ENCODE measurements at places on chromosomes 6 and 20. TPM values are rescaled to one million over a fixed set of nuclear protein-coding genes. Genes with fewer than 3 reads are reported as not detected.

GRCh38 chr6:104537872-104538271, 321.8 kb downstream of the HACE1 start:
- DNase-seq, result no peak

GRCh38 chr20:3651204-3651962, 11.8 kb downstream of the GFRA4 start:
- DNase-seq, result no peak

DNA sequence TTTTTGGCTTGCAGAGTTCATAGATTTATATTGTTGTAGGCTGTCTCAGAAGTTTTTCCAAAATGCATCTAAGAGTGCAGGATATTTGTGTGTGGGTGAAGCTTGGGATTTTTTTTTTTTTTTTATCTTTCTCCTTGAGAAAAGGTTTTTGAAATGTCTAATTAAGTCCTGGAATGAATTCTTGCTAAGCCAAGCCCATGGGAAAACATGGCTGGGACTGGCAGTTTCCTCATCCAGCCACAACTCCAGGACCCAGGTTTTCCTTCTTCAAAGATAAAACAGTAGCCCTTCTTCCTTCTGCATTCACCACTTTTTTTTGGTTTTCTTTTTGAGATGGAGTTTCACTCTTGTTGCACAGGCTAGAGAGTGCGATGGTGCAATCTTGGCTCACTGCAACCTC, 242.5 kb upstream of the JAG1 start:
- DNase-seq, result no peak

DNA sequence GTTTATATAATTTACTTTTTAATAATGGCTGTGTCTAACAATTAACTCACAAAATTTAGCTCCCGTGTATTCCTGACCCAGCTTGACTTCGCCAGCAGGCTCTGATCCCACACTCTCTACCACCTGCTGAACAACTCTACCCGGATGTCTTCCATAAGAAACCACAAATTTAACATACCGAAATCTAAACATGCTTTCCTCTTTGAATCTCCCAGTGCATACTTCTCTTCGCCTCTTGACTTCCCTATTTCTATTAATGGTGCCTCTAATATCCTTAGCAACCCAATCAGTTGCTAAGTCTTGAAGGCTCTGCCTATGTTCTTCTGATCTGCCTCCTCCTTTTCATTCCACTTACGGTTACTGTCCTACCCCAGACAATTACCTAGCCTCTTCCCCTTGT, 4.6 kb upstream of the MYB start:
- no peak for DNase-seq

GRCh38 chr20:53100476-53100911, 128.3 kb downstream of the TSHZ2 start:
- no peak for DNase-seq

- DNase-seq, result no peak
Measured at GRCh38 chr6:20724443-20725190, 190.4 kb downstream of the CDKAL1 start.

DNA sequence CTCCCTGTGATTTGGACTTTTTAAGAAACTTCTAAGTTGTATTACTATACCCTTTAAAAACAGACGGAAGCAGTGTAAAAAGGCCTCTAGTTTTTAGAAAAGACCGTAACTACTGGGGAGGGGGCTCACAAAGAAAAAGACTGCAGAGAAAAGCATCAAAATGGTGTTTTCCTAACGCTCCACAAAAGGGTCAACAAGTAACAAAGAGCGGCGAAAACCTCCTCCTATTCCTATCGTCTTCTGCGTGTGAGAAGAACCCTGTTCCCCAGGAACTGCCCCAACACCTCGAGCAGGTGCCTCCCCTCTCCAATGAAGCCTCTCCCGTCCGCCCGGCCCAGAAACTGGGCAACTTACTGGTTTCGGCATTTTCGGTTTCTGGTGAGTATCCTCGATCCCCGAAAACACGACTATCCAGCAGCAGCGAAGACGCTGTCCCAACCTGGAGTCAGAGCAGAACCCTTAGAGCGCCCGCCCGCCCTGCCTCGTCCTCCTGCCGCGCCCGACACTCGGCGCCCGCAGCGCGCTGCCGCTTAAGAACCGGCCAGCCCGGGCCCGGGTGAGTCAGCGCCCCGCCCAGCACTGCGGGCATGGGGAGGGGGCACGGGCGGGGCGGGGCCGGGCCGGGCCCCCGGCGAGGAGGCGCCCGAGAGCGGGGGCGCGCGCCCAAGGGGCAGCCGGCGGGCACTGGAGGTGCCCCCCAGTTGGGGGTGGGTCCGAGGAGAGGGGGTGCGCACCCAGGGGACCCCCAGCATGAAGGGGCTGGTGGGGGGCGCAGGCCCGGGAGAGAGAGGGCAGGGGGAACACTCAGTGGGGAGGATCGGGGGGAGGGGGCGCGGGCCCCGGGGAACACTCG, 1.2 kb downstream of the EZR start:
- DNase-seq, result peak; percentile 73

GRCh38 chr6:37731888-37732287, 34.2 kb upstream of the MDGA1 start:
- no peak for DNase-seq

- no peak for DNase-seq
Measured at GRCh38 chr20:2978519-2978918, 64.9 kb upstream of the GNRH2 start.

MYLK4 gene
- total RNA-seq, result 0.11 TPM

RHAG gene
- not detected for total RNA-seq

OXT gene
- total RNA-seq, result not detected

LAMA2 gene
- total RNA-seq, result 6.7 TPM

ARFGEF3 gene
- total RNA-seq, result 0.09 TPM

ARID1B gene
- 34.9 TPM for total RNA-seq

Measured in HFFc6 (cell line).